ENCODE measurements at places on chromosomes 7 and 10.

DNA sequence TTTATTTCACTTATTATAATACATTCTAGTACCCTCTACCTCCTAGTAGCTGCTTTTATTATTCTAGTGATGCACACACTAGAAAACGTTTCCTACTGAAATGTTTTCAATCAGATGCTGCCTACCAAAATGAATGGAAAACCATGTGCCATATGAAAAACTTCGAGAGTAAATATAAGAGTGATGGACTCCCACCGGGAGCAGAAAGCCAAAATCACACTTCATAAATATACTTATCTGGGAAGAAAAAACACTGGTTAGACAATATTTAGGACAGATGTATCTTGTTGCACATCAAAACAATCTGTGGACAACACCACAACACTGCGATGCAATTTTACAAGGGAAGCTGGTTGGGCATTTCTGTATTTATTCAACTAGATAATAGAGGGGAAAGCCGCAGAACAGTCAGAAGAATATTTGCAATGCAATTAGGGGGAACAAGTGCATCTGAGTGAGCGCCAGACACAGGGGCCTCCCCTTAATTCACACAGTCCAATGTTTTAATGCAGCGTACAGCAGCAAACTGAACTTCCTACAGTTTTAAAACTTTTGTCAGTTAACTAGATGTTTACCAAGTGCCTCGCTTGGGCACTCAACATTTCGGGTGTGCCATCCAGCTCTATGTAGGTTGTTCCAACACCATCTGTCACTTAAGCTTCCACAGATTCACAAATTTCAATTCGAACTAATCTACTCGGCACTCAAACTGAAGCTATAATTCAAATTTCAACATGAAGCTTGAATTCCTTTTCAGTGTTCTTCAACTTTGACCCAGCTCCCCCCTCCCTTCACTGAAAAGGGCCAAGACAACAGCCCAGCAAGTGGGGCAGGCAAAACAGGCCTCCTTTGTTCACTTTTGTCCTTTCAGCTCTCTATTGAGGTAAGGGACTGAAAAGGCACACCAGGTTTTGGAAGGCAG is 7.4 kb downstream of the NRCAM start:
- DNase-seq, result no peak

GRCh38 chr10:112565434-112566053 is 118.5 kb downstream of the VTI1A start:
- DNase-seq, result no peak

DNA sequence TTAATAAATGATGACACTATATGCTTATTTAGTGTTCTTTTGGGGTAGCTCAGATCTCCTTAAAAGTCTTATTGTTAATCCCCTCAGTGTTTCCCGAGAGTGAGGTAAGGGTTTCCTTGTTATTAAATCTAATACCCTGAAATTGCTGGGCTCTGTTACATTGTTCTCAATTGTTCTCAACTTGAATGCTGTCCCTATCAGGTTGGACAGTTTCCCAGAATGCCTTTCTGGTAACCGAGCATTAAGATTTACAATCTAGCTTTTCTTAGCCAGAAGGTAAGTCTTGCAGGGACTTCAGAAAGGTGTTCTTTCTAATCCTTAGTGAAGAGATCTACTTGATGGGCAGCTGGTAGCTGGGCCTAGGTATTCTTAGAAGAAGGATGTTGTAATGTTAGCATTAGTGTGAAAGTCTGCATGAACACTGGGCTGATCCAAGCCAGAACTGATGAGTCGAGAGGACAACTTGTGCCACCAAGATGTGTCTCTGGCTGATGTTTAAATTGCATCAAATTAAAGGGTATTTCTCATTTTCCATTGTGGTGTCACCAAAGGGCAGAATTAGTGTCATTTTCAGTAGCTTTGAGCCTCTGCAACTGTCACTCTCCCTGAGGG is 89.9 kb downstream of the SND1 start:
- DNase-seq, result no peak

- no peak for DNase-seq
Measured at GRCh38 chr10:89627830-89628229, 17.2 kb downstream of the PANK1 start.

- DNase-seq, result no peak
Measured at GRCh38 chr10:99531026-99531695, 1.6 kb upstream of the NKX2-3 start.

DNA sequence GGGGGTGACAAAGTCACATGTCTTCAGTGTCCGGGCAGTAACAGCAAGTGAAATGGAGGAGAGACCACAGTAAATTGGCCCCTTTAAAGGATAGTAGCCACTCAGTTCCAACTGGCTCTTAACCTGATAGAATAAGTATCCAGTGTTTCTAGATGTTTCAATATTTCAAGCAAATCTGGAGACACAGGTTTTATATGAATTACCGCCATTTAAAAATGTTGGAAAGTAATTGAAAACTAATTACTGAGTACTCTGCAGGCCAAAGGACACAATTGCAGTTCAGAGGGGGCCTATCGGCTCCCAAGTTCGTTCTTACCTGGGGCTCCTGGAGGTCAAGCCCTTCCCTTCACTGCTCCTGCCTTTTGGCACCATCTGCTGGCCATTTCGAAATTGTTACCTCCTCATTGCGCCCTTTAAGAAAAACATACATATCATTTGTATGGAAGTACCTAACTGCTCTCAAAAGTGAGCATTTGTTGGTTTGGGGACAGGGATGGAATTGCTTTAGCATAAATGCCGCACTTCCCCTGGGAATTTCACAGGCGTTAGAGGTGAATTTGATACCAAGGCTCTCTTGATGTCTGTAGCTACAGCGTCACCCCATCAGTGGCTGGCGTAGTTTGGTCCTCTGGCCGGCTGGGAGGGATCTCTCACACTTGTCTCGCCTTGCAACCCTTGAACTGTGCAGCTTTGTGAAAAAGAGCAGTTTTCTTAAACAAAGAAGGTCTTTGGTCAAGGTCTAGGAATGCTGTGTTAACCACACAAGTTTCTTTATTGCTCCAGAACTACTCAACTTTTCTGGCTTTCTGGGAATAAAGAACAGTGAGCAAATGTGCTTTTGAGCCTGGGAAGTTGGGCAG is 220.0 kb downstream of the ARHGAP21 start:
- no peak for DNase-seq

- DNase-seq, result no peak
Measured at GRCh38 chr10:67934336-67934735, 49.9 kb downstream of the SIRT1 start.

DNA sequence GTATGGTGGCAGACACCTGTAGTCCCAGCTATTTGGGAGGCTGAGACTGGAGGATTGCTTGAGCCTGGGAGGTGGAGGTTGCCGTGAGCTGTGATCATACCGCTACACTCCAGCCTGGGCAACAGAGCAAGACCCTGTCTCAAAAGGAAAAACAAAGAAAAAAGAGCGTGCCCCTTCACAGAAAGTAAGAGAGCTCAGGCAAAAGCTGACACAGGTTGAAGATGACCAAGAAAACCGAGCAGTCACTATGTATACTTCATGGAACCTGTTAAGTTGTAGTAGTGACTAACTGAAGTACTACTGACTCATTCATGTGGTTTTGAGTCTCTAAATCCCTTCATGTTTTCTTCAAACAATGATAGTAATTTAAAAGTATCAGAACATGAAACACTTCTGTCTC is 1.2 kb upstream of the PRRT4 start:
- no peak for DNase-seq

GRCh38 chr7:128059143-128059988 is 28.1 kb upstream of the LRRC4 start:
- no peak for DNase-seq

DNA sequence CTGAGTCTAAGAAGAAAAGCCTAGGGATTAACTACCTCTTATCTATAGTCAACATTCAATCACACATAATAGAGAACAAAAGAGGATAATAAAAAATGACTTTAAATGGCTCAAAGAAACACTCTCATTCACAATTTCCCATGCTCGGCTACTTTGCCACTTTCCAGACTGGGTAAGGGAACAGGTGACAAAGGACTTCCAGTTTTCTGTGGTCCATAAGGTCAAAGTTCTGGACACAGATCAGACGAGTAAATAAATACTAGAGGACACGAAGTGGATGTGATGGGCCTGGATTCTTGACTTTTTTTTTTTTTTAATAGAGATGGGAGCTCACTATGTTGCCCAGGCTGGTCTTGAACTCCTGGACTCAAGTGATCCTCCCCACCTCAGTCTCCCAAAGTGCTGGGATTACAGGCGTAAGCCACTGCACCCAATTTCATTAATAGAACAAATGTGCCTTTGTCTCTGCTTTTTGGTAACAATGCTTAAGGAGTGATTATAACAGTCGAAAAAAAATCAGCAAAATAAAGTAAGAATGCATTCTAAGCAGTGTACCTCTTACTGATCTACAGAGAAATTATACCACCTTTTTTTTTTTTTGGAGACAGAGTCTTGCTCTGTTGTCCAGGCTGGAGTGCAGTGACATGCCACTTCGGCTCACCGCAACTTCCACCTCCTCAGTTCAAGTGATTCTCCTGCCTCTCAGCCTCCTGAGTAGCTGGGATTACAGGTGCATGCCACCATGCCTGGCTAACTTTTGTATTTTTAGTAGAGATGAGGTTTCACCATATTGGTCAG is 70.6 kb downstream of the WAPL start:
- DNase-seq, result no peak

DNA sequence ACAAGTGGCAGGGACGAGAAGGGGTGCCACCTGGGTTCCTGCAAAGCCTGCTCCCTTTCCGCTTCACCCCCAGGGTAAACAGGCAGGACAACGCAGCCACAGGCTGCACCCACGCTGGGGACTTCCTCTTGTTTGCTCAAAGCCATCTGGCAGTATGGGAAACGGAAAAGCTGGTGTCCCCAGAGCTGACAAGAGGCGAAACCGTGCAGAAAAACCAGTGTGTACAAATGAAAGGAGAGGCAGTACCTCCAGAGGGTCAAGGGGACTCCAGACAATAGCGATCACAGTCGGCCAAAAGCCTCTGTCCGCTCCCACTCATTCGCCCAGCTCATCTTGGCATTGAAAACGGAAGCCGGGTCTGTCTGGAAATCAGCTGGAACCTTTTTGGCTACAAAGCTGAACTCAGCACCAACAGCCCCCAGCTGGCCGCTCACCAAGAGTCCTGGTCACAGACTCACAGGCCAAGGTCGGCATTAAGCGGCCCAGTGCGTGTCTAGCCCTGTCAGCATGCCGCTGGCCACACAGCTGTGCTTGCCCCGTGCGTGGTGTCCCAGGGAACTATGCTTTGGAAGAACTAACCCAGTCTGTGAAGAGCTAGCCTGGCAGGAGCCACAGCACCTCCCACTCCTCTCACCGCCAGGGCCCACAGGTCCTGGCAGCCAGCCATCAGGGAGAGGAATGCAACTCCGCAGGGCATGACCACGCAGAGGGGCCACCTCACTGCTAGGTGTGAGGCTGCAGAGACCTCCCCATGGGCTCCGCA is 10.4 kb downstream of the TNS3 start:
- no peak for DNase-seq

DNA sequence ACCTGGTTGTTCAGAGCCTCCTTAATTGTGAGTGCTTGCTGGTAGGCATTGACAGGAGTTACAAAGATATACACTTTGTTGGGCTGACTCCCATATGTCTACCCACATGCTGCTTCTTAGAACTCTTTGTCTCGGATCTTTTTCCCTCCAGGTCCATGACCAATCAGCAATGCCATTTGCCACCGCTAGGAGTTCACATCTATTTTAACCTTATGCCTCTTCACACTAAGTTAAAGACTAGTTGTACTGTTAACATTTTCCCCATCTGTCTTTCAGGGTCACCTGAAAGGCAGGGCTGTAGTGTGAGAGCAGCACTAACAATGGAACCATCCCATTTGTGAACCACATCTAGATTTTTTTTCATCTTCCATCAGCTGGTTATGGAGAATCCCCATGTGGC is 226.7 kb upstream of the NPY start:
- no peak for DNase-seq

GRCh38 chr7:81903115-81903514 is 133.3 kb upstream of the HGF start:
- DNase-seq, result no peak

GRCh38 chr7:109895536-109895935 is 1195.4 kb upstream of the LRRN3 start:
- DNase-seq, result no peak

DNA sequence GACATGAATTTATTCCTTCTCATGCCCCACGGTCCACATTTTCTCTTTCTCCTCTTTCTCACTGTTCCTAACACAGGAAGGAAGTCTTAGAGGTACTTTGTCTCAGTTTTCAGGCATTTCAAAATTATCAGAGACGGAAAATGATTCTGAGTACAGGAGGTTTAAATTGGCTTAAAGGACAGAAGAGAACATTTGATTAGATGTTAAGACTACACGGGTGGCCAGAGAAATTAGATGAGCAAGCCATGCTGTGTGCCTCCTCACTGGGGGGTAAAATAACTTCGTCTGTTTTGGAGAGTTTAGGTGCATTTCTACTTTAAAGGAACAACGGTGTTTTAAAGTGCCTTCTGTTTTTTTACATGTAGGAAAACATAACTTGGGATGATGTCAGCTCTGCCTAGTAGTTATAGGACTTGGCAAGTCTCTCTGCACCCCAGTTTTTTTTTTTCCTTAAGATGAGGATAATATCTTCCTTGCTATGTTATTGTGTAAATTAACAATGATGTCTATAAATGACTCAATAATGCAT is 66.9 kb downstream of the MCMBP start:
- no peak for DNase-seq

DNA sequence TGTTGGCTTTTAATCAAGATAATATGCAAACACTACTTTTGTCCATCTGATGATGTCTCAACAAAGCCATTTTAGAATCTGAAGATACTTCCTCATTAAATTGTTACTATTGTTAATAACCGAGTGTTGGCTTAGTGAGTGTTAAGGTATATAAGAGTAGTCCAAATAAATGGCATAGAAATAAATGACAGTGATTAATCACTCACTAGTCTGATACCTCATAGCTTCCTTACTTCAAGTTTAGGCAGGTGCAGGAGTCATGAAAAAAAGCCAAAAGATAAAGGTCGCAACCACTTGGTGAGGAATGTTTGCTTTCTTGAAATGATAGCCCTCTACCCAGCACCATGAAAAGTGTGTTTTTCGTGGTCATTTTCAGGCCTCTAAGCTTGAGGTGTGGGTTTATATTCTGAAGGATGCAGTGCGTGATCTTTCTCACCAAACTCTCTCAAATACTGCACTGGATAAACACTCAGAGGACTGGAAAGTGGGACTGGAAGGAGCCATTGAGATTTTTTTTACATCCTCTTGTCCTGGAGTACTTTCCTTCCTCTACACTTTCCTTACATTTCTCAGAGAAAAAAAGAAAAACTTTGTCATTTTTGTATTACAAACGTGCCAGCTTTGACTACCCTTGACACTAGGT is 138.1 kb downstream of the KIAA1217 start:
- DNase-seq, result no peak

DNA sequence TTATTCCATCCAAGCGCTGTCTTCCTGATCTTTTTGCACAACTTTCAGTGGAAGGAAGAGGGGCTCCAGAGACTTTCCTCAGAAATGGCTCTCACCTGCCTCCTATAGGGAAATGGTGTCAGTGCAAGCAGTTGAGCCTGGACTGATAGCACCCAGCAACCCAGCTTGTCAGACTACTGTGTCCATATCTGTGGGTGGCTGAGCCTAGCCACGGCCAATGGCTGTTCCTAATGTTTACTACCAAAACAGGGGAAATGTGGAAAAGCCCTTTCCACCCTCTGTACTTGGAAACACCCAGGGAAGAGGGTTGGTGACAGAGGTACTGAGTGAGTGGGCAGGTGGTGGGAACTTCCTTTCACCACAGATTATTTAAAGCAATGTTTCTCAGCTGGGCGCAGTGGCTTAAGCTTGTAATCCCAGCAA is 4.3 kb upstream of the YKT6 start:
- DNase-seq, result no peak

GRCh38 chr10:63702092-63702491 is 180.9 kb downstream of the REEP3 start:
- no peak for DNase-seq
